Activated CD4-positive, alpha-beta T cell treated with anti-CD3 and anti-CD28 coated beads, Interleukin-2, Interleukin-6, amounts not matched to agents 100 ng/mL and 50 ng/mL, durations not matched to agents 16 hours and 8 hours (primary cell): ENCODE measurements at places on chromosomes 4 and X.

- no peak for DNase-seq
Measured at GRCh38 chrX:51151734-51152133, 180.9 kb upstream of the NUDT10 start.

- DNase-seq, result no peak
Measured at GRCh38 chr4:169557061-169557636, 55.2 kb downstream of the NEK1 start.

GRCh38 chrX:22373766-22374165 is 101.1 kb downstream of the CBLL2 start:
- DNase-seq, result no peak

GRCh38 chr4:147586032-147586431 is 31.2 kb upstream of the TMEM184C start:
- DNase-seq, result no peak

DNA sequence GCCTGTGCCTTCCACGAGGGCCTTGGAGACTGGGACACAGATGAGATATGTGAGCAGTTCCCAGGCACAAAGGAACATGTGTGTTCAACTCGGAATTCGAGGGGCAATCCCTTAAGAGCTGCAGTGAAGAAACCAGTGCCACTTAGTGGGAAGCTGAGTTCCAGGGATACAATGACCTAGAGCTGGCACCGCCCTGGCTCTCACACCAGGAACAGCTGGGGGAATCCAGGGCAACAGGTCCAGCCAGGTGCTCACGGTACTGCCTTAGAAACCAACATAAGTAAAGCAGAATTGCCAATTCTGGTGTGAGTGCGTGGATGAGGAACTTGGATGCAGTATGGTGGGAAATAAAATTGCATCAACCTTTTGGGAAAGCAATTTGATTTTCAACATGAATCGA is 122.9 kb downstream of the AFAP1 start:
- DNase-seq, result no peak

DNA sequence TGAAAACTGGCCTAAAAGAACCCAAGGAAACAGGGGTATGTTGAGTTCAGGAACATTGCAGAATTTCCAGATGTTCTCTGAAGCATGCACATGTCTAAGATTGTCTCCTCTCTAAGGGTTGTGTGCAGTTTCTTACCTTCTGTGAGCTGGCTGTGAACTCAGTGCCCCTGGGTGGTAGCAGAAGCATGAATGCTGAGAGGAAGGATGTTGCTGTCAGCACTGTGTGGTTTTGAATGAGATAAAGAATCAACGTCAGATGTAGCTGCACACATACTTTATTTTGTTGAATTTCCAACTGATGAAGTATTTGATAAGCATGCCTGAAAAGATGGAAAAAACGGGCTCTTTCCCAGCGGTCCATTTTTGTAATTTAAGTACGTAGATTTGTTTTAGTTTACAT is 23.8 kb upstream of the CD38 start:
- DNase-seq, result peak; percentile 51

DNA sequence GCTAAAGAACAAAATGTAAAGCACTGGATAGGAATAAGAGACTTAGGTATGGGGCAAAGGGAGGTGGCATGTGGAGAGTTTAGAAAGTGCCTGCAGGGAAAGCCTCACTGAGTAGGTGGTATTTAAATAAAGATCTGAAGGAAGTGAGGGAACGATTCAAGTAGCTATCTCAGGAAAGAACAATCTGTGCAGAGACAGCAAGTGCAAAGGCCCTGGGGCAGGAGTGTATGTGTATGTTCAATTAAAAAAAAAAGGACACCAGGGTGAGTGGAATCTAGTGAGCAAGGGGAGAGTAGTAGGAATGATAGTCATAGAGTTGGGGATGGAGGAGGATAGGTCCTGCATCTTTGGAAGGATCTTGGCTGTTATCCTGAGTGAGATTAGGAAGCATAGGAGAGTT is 779.9 kb upstream of the FTHL17 start:
- DNase-seq, result no peak

DNA sequence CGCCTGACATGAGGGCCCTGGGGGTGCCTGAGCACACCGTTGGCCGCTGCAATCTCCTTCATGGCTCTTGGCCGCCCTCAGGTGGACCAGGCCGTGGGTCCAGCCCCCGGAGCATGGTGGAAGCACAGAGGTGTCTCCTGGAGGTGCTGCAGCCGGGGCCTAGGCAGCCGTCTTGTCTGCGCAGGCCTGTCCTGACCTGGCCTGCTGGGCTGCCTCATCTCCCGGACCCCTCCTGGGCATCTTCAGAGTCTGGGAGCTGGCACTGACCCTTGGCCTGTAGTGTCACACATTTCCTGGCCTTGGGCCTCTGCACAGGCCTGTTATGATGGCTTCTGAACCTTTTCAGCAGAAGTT is 20.9 kb downstream of the UVSSA start:
- no peak for DNase-seq

DNA sequence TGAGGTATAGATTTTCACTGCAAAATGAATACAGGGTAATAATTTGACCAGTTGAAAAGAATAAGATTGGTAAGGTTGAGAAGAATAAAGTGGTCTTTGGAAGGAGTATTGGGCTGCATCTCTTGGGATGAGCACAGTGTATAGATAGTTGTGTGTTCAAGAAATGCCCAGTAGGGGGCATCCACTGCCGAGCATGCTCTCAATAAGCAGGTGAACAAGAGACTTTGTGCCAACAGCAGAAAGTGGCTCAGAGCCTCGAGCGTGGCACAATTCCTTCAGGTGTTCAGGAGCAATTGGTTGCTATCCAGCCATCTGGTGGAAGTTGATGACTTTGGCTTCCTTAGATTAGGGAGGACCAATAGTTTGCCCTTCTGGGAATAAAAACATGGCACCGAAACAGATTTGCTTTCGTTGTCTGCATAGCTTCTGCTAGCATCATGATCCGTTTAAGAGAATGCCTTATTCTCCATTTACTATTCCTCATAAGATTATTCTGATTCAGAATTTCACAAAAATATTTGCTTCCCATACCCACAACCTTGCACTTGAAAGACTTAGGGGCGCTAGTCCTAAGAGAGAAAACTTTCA is 258.1 kb upstream of the NEIL3 start:
- DNase-seq, result peak; percentile 55

GRCh38 chrX:9682456-9682855 is 83.2 kb downstream of the GPR143 start:
- DNase-seq, result no peak

GRCh38 chr4:62474802-62475201 is 1274.7 kb downstream of the ADGRL3 start:
- DNase-seq, result no peak

- no peak for DNase-seq
Measured at GRCh38 chrX:11765449-11765848, 7.4 kb downstream of the MSL3 start.

DNA sequence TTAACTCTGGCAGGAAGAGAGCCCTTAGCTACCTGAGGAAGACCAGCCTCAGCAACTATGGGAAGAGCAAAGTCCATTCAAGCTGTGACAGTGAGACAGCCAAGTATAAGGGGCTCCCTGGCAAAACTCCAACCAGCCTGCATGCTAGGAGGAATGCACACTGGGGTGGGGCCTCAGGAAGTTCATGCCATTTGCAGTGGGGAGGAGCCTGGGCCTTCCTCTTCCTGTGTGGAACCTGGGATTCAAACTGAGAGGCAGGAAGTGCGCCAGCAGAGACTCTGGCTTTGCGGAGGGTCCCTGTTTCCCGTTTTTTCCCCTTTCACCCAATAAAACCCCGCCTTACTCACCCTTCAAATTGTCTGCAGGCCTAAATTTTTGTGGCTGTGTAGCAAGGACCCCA is 33.0 kb downstream of the TFDP3 start:
- DNase-seq, result no peak

- DNase-seq, result no peak
Measured at GRCh38 chrX:148501386-148502066, 1.1 kb downstream of the AFF2 start.

GRCh38 chrX:79146640-79147390 is 2.3 kb downstream of the GPR174 start:
- no peak for DNase-seq

- no peak for DNase-seq
Measured at GRCh38 chr4:120842031-120842430, 80.5 kb downstream of the PRDM5 start.

- DNase-seq, result no peak
Measured at GRCh38 chr4:47427935-47428334, 35.6 kb downstream of the COMMD8 start.

DNA sequence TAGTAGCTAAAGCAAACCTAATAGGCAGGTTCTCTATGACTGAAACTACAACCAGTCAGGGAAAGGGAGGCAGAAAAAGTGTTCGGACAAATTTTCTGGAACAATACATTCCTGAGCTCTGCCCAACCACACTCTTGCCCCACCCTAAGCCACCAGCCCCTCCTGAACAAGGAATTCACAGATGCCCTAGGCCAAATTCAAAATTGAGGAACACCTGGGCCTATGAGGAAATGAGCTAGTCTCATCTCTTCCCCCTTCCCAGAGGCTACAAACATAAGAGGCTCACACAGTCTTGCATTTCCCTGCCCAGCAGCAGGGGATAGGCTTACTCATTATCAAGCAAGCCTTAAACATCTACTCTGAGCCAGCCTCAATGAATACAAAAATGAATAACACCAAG is 284.7 kb downstream of the ZNF674 start:
- no peak for DNase-seq

DNA sequence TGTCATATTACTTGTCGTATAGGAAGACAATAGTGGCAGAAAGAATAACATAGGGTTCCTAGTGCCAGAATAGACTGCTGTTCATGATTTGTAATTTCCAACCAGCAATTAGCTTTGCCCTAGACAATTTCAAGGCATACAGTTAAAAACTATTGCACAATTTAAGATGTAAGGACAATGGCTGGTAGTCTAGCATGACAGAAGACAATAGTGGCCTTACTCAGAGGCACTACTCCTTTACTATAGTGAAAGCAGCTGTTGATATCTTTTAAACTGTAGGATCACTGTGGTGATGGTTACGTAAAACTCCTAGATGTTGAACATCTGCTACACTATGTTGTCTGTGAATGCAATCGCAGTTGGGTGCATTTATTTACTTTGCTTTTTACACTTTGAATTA is 234.5 kb downstream of the RBMX2 start:
- no peak for DNase-seq

DNA sequence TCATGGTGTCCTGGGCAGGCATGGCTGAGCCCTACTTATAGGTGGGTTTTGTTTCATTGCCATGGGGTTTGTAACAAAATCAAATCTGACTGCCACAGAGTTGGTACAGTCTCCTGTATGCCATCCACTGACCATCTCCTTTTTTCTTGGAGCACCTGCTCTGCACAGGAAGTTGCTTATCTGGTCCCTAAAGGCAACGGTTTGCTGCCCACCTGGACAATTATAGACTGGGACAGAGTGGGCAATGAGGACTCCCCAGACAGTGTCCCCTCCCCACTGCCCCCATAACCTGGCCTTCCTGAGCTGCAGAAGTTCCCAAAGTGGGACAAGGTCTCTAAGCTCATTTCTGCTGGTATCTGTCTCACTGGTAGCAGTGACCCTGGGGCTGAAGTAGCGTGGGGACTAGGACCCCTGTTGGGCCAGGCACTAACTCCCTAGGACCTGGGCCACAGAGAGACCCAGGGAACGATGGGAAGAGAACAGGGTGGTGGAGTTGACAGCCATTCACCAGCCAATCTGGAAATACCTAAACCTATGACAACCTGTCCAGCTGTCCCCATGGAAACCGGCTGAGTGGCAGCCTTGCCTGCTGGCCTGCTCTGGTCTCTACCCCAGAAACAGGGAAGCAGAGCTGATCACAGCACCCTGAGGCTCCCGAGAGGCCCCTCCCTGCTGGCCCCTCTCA is 64.7 kb downstream of the WFS1 start:
- DNase-seq, result no peak

GRCh38 chr4:13544606-13545393 is 492 bp upstream of the NKX3-2 start:
- DNase-seq, result peak; percentile 62

DNA sequence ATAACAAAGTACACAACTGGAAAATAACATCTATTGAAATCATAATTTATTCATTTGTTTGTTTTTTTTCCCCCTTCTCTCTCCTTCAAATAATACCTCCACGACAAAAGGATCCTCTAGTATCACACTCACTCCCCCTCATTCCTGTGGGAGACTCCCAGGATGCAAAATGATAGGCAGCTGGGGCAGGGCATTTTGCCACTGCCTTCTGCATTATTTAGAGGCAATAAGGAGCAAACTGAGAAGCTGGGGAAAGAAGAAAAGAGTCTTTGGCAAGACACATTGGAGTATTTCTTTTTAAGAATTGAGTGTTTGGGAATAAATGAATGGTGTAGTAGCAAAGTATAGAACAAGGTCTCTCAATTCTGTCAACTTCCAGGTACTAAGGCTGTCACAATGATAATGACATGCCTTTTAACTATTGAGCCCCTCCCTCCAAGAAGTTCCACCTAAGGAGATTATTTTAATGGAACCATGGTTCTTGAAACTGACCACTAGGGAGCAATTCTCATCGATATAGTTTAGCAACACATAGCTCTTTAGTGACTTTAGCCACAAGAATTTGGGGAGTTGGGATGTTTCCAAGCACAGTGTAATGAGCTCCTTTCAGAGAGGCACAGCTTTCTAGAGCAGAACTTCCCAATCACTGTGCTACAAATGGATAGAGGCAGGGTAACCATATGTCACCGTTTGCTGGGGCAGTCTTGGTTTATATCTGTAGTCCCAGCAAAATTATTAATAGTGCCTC is 303.3 kb downstream of the FRMPD4 start:
- no peak for DNase-seq

- no peak for DNase-seq
Measured at GRCh38 chr4:182289809-182290208, 46.6 kb downstream of the TENM3 start.

- no peak for DNase-seq
Measured at GRCh38 chr4:123731035-123731434, 334.4 kb downstream of the SPRY1 start.

DNA sequence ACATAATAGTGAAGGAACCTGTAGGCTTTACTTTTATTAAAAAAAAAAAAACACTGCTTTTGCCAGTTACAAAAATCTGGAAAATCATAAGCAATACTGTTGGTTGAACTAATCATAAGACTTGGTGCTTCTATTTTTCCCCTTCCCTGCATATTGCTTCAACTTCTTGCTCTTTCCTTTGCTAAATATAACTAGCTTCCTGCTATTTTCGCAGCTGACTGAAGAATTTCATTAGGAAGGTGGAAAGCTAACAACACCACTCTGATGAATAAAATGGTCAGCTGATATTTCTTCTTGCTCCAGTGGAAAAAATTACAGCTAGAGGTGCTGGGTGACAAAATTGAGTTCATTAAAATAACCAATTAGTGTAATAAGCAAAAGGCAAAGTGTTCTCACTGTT is 39.3 kb downstream of the MEPE start:
- no peak for DNase-seq

DNA sequence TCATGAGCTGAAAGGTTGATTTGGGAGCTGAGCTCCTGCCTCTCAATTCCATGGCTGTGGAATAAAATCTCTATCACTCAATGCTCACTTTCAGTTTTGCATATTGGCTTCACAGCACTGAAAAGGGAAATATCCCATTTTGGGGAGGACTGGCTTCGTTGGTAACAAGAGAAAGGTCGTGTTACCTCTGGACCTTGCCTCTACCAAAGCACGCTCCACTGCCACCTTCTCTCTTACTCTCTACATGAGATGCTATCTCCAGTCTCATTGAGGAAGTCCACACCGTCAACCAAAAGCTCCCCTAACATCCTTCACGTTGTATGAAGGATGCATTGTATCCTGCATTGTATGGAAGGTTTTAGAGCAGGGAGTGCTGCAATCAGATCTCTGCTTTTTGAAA is 195.0 kb upstream of the LDB2 start:
- DNase-seq, result no peak
